ENCODE measurements at places on chromosomes 7 and 10.

DNA sequence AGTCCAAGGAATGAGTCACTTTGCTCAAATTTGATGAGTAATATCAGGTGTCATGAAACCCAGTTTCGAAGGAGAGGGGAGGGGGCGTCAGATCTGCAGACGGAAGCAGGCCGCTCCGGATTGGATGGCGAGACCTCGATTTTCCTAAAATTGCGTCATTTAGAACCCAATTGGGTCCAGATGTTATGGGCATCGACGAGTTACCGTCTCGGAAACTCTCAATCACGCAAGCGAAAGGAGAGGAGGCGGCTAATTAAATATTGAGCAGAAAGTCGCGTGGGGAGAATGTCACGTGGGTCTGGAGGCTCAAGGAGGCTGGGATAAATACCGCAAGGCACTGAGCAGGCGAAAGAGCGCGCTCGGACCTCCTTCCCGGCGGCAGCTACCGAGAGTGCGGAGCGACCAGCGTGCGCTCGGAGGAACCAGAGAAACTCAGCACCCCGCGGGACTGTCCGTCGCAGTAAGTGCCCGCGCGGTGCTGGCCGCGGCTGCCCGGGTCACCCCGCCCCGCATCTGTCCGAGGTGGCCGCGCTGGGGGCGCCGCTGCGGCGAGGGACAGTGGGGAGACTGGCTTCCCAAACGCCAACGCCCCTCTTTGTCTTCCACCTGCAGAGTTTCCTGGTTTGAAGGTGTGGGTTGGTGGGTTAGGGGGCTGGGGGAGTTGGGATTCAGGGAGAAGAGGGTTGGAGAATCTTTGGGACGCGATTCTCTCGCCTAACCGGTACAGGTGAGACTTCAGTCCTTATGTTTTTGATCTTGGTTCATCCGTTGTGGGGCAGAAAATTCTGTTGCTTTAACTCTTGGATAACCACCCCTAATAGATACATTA is at the start of gene TAC1:
Gene TAC1 (plus strand): TSS at position 351 of the 829 bp plus-strand sequence. CDS start 527 bp downstream, outside the sequence.
- no peak for DNase-seq

- DNase-seq: no peak
Measured at GRCh38 chr7:135217645-135218509, 6.6 kb upstream of the WDR91 start.

- no peak for DNase-seq
Measured at GRCh38 chr10:86401588-86402282, 35.1 kb upstream of the GRID1 start.

DNA sequence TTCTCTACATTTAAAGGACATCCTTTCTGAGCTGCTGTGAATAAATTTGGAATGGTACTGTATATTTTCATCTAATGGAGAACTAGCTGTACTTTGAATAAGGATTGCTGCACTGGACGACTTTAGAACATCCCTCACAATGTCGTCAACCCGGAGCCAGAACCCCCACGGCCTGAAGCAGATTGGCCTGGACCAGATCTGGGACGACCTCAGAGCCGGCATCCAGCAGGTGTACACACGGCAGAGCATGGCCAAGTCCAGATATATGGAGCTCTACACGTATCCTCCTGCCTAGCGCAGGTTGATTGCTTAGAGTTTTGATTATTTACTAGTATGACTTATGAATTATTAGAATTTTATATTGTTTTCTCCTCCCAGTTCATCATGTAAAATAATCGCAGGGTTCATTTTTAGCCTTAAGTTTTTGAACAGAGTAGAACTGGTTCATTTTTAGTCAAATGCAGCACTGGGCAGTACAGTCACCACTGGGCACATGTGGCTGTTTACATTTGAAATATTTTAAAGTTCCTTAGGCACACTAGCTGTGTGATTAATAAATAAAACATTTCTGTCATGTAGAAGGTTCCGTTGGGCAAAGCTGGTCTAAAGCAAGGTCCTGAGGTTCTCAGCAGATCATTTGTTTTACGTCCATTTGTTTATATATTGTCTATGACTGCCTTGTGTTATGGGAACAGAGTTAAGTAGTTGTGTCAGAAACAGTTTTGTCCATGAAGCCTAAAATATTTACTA is 31.5 kb downstream of the CUL1 start:
- no peak for DNase-seq

DNA sequence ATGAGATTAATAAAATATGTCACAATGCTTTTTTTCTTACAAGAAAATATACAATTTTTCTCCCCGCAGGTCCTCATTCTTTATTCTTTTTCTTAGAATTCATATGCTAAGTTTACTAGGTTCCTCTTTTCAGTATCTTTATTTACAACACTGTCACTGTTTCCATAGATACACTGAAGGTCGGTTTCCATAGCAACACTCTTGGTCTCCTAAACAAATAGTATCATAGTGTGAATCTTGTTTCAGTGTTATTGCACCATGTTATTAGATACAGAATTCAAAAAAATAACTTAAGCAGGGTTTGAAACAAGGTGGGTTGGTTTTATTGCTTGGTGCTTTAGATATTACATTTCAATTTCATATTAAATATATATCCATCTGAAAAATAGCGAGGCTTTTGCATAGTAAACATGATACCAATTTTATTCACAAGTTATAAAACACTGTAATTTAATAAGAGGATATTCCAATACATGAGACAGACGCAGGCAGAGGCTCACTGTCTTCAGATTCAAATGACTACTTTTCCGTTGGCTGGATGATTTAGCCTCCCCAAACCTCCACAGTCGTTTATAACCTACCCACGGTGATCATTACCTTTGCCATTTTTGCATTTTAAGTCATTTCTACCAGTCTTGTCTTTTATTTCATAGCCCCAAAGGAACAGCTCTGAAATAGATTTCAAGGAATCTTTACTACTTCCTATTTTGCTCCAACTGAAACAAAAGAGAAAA is 88.9 kb upstream of the KLF6 start:
- DNase-seq: no peak

Measured in sigmoid colon (tissue), 7 donors.